ENCODE measurements at places on chromosomes 2 and 18.

DNA sequence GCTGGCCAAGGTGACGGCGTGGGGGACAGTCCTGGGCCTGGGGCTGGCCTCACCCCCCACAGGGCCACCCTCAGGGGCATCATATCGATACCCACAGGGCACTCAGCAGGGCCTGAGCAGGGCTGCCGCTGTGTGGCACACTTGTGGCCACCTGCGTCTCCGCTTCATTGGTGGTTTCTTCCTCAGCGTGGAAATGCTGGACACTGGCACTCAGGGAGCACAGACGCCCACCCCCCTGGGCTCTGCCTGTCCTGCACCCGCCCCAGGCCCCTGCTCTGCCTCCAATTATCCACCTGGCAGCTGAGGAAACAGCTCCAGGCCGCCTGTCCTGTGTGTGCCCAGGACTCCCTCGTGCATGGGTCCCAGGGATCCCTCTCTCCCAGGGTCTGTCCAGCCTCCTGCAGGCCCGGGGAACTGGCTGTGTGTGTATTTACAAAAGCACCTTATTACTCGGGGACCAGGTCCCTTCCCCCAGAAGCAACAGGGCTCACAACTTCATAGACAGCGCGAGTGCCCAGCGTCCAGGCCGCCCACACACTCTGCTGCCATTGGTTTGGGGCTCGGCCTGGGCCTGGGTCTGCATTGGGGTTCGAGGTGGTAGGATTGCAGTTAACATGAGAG lies 13.1 kb downstream of the CROCC2 start:
- peaks cover 2% of the 10 kb centered on the region for H3K27me3 ChIP-seq
- H3K36me3 ChIP-seq = no peaks in the 10 kb centered on the region
- DNase-seq = no peak
- H3K4me3 ChIP-seq = no peak overlapping the region
- peaks cover 18% of the 10 kb centered on the region for H3K4me1 ChIP-seq
- no peak overlapping the region for H3K27ac ChIP-seq

DNA sequence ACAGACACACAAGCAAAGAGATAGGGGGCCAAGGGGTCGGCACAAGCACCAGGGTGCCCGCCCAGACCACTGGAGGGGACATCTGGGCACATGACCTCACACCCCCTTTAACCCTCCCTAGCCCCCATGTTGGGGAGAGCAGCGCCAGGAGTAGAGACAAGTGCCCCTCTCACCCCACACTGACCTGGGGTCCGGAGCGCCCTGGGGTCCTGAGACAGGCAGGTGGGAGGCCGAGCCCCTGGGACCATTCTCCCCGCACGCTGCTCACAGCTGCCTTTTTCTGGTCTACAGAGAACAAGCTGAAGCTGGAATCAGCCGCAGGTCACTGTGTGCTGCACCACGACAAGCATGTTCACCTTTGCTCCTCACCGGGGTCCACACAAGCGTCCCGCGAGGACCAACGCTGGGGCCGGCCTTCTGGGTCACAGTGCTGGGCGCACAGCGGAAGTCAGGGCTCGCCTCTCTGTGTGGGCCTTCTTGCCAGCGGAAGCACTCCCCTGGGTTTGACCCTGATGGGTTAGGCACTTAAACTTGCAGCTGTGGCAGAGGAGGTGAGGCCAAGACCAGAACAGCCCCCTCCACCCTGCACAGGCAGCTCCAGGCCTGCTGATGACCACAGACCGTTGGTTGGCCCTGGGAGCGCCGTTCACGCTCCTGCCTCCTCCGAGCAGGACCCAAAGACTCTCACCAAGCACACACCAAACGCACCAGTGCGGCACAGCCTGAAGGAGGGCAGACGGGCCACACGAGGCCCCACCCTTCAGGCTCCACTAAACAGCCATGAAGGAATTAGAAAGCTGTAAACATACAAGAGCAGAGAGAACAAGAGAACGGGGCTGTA lies 275.3 kb downstream of the EIPR1 start:
- H3K4me1 ChIP-seq = peaks cover 9% of the 10 kb centered on the region
- no peak overlapping the region for H3K27ac ChIP-seq
- DNase-seq = no peak
- H3K27me3 ChIP-seq = peaks cover 9% of the 10 kb centered on the region
- no peak overlapping the region for H3K4me3 ChIP-seq
- no peaks in the 10 kb centered on the region for H3K36me3 ChIP-seq

GRCh38 chr18:56414357-56414756 lies 224.0 kb downstream of the TXNL1 start:
- peaks cover 2% of the 10 kb centered on the region for H3K27me3 ChIP-seq
- no peak overlapping the region for H3K27ac ChIP-seq
- no peak overlapping the region for H3K4me3 ChIP-seq
- no peaks in the 10 kb centered on the region for H3K4me1 ChIP-seq
- DNase-seq = no peak
- peaks cover 10% of the 10 kb centered on the region for H3K36me3 ChIP-seq

GRCh38 chr2:128414946-128415778 lies 96.5 kb upstream of the HS6ST1 start:
- no peak overlapping the region for H3K4me3 ChIP-seq
- peaks cover 3% of the 10 kb centered on the region for H3K27me3 ChIP-seq
- no peak overlapping the region for H3K27ac ChIP-seq
- no peaks in the 10 kb centered on the region for H3K36me3 ChIP-seq
- no peak for DNase-seq
